SJSA1 (cell line): ENCODE measurements at places on chromosomes 2 and 18.

GRCh38 chr2:142472382-142472781 is 341.6 kb upstream of the LRP1B start:
- no peak for DNase-seq

DNA sequence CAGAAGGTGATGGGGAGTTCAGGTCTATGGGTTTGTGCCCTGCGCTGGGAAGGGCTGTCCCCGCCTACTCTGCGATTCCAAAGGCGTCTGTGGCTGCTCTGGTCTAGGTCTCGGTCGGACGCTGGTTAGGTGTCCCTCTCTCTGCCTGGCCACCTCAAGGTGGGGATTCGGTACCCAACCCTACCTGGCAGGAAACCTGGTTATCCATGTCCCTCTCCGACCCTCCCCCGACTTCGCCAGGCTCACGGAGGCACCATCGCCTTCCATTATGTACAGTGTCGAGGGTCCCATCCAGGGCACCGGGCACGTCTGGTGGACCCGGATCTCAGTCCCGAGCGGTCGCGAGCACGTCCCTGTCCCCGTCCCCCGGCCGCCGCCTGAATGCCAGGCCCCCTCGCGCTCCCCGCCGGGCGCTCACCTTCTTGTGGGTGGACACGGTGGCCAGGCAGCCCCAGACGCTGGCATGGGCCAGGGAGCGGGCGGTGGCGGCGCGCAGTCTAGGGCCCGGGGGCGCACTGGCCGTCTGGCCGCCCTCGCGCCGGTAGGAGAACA is 628 bp downstream of the CREG2 start:
- DNase-seq, result no peak

- no peak for DNase-seq
Observed at GRCh38 chr2:208134928-208135586, 5.4 kb upstream of the CRYGC start.

- no peak for DNase-seq
Observed at GRCh38 chr2:33272001-33272400, 204.4 kb upstream of the RASGRP3 start.

DNA sequence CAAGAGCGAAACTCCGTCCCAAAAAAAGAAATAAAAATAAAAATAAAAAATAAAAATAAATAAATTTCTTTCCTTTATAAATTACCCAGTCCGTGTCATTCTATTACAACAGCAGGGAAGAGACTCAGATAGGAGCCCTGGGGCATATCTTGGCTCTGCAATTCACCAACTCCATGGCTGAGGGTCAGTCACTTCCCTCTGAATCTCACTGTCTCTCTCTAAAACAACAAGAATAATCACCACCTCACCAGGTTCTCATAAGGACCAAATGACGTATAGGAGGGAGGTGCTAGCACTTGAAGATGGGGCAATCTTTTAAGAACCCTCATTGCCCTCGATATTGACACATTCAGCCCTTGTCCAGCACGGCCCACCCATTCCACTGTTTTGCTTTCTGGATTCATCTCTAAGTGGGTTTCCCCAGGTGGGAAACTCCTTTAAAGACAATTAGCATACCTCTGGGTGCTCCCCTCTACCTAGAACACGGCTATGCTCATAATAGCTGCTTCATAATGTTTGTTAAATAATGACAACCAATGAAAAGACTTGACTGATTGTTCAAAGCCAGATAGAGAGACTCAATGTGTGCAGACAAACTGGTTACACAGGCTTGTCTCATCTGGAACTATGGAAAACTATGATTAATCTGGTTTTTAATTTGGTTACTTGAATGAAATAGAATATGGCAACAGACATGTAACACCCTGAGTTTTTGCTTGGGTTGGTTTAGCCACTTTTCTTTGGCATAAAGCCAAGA is 15.1 kb downstream of the MYCN start:
- DNase-seq, result no peak

- no peak for DNase-seq
Observed at GRCh38 chr2:224142397-224143312, 103.6 kb upstream of the SERPINE2 start.

DNA sequence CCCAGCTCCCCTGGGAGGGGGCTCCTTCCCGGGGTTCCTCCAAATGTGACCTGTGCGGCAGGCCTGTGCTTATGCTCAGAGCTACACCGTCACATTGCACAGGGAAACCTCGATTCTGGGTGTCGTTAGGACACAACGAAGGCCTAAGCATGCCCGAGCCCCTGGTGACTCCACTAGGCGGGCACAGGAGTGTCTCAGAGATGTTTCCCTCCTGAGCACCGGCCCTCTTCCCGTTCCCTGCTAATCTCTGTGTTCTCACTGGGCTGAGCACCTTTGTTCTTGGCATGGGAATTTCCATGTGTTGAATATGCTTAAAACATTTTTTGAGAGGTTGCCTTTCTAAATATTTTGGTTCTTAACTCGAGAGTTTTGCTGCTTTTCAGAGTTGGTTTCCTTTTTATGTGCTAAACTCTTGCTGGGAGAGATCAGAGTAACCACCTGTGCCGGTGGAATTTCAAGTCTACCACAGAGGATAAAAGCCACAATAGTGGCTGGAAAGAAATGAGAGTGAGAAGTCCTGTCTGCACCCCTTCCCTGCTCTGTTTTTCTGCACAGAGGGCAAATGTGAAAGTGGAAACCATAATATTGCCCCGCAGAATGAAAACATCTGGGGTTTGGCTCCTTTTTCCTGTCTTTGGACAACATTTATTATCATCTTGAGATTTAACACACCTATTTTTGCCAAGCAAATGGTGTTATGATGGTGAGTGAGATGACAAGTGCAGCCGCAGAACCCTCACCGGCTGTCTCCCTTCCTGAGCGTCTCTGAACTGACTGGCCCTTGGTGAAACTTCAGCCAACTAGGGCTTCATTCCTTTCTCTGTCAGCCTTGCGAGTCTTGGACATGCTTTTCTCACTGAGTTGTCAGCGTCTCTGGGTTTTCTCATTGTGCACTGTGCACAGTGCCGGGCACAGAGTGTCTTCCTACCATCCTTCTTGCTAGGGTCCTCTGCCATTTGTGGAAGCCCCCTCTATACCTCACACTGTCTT is 154.1 kb downstream of the VAPA start:
- no peak for DNase-seq

- no peak for DNase-seq
Observed at GRCh38 chr2:194491409-194492115, 1165.5 kb upstream of the SLC39A10 start.

DNA sequence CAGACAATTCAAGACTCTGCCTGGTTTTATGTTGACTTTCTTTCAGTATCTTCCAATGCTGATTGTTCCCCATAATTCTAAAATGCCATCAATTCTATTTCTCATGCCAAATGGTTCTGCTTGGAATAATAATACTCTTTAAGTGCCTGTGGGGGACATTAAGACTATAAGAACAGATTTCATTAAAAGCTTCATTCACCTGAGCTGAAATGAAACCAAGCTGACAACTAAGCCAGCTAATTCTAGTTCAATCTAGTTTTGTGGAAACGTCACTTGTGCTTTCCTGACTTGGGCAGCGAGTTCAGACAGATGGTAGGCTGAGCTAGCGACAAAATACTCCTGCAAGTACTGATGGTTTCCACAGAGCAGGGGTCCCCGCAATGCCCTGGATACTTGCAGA is 491.1 kb upstream of the RAB6C start:
- DNase-seq, result no peak
